Lung (tissue), 17 donors: ENCODE measurements at places on chromosomes 3 and 15. TPM values are rescaled to one million over a fixed set of nuclear protein-coding genes. Genes with fewer than 3 reads are reported as not detected.
A peak's percentile ranks its signal among the peaks of the same experiment; 100 is the strongest.

Gene ATP2B2
- polyA plus RNA-seq, result not detected

Gene HAPLN3
- 15.4 TPM for polyA plus RNA-seq

Gene SLC28A1
- polyA plus RNA-seq, result not detected

Gene HTR3D
- polyA plus RNA-seq, result not detected

Gene TAGLN3
- polyA plus RNA-seq, result 2.3 TPM

DNA sequence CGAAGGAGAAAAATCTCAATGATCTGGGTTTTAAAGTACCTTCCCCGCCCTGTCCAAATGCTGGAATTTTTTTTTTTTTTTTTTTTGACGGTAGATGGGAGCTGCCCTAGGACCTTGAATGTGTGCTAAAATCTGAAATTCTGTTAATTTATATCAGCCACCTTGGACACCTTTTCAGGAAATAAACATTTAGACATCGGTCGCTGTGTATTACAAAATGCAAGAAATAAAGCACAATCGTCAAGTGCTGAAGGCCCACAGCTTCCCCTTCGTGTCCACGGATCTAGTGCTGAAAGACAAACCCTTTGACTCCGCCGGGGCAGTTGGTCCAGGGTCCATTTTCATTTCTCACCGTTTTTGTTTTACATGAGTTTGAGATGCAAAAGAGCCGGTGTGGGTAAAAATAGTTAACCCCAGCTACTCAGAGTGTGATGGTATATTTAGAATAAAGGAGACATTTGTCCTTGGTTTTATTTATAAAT lies 90.2 kb upstream of the CHD2 start:
- DNase-seq, result peak; percentile 84

- no peak for DNase-seq
These were observed 28.7 kb upstream of the BFSP2 start for GRCh38 chr3:133371181-133371580.

GRCh38 chr3:69092030-69092516 lies 7.3 kb downstream of the ARL6IP5 start:
- peak; percentile 22 for DNase-seq

GRCh38 chr15:60536951-60537350 lies 58.0 kb upstream of the ICE2 start:
- DNase-seq, result no peak

DNA sequence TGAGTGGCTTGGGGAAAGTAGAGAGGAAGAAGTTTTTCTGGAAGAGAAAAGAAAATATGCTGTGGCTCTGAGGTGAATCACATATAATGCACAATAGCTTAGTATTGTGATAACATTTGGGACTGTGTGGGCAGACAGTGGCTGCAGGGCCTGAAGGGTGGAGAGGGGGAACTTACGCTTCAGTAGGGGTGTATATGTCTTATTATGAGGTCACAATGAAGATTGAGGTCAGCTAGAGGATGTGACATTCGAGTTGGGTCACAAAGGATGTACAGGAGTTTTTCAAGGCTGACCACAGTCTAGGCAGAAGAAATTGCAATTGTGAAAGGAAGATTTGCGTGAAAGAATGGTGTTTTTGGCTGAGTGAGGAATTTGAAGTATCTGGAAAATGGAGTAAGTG lies 414.8 kb downstream of the LPP start:
- no peak for DNase-seq

DNA sequence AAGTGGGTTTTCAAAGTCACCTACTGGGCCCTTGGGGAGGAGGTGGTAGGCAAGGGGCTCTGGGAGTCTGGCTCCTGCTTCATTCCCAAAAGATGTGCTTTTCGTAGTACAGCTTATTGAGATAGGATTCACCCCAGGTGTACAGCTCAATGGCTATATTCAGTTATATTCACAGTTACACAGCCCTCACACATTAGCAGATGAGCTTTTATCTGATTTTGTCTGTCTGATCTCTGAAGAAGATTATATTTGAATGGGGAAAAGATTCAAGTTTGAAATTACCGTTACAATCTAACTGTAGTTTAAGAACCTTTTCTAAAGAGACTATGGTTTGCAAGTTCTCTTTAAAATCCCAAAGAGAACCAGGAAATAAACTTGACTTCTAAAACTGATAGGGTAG lies 27.3 kb downstream of the PXYLP1 start:
- DNase-seq, result no peak

DNA sequence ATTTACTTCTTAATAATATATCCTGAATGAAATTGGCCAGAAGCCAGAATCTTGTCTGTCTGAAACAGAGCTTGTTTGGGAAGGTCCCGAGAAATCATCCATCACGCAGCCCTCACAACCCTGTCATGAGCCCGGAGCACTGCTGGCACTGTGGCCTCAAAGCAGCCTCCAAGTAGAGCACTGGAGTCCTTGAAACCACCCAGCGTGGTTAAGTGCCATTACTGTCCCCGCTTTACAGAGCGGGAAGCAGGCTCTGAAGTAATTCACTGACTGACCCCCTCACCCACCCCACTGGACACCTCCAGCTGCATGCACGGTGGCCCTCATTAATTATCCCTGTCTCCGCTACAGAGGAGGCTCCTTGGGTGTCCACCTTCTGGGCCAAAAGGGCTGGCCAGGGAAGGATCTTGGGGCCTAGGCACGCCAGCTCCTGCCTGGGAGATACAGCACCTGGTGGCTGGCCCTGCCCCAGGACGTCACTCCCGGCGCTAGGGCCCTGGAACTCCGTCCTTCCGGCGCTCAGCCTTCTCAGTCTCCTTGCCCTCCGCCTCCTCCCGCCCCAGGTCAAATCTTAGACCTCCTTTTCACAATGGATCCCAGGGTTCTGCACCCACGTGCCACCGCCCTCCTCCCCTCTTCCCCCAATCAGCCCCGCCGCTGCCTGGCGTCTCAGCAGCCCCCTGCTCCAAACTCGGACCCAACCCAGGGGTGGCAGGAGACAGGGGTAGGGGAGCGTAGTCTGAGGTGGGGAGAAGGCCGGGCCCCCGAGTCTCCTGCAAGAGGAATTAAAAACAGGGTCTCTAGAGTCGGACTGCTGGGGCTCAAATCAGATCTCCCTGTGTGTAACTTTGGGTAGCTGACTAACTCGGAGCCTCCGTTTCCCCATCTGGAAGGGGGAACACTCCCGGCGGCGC lies 1.1 kb downstream of the TKT start:
- peak; percentile 69 for DNase-seq
